ENCODE measurements at places on chromosomes 3 and 15. TPM values are rescaled to one million over a fixed set of nuclear protein-coding genes. Genes with fewer than 3 reads are reported as not detected.
A peak's percentile ranks its signal among the peaks of the same experiment; 100 is the strongest.

GRCh38 chr3:188739511-188739910 is 432.3 kb upstream of the TPRG1 start:
- no peak for DNase-seq

DNA sequence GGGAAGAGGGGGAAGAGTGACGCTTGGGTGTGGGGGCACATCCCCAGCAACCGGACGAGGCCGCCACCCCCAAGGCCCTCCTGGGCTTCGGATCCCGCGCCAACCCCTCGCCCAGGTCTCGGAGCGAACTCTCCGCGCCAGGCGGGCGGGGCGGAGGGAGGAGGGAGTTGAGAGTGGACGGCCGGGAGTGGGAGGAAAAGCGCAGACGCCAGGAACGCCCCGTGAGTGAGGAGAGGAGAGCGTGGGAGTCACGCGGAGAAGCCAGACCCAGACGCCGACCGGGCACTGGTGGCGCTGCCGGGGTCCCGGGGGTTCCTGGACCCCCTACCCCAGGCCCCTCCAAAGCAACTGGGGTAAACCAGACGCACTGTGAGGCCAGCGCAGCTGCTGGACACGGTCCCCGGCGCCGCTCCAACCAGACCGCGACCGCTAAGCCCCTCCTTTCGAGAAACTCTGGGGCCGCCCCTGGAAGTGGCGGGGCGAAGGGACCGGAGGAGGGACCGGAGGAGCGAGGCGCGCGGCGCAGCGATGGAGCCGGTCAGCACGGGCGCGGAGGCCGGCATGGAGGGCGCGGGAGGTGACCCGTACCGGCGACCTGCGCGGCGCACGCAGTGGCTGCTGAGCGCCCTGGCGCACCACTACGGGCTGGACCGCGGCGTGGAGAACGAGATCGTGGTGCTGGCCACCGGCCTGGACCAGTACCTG is at the start of gene EFCC1:
Gene EFCC1 (plus strand): TSS at position 204 of the 705 bp plus-strand sequence. CDS start 325 bp downstream, at position 529.
- no peak for DNase-seq

GRCh38 chr15:85031086-85031943 is 49.7 kb downstream of the PDE8A start:
- DNase-seq = no peak

DNA sequence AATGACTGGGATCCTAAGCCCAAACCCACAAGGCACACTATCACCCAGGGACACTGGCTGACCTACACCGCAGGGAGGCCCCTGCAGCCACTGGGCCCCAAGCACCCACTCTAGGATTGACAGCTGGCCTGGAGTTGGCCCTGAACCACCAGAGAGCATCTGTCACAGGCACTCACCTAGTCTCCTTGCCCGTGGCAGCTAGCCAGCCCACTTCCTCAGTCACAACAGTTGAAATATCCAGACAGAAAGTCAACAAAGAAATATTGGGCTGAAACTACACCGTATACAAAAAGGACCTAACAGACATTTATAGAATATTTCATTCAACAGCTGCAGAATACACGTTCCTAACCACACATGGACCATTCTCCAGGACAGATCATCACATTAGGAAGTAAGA is 5.2 kb upstream of the SPINK8 start:
- peak; percentile 11 for DNase-seq

IL16 gene
- total RNA-seq = 0.12 TPM

DNA sequence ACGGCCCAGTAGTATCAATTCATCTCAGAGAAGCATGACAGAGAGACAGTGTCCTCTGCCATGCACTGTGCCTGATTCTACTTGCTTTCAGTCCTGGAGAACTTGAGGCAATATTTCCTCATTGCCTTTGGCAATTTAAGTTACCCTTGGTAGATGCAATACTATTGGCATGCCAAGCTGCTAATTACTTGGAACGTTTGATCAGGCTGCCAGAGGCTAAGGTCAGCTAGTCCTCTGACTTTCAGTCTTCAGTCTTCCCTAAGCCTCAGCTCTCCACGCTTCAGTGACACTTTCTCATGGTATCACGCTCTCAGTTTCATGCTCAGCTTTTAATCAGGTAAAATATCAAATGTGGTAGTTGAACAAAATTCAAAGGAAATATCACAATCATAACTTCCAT is 13.1 kb upstream of the OSBPL11 start:
- DNase-seq = no peak

DNA sequence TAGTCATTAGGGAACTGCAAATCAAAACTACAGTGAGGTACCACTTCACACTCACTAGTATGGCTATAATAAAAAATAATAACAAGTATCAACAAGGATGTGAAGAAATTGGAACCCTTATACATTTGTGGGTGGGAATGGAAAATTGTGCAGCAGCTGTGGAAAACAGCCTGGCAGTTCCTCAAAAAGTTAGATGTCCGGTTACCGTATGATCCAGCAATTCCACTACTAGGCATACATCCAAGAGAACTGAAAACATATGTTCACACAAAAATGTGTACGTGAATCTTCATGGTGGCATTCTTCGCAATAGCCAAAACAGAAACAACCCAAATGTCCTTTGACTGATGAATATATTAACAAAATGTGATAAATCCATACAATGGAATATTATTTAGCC is 187.9 kb upstream of the LYSMD4 start:
- DNase-seq = no peak

FNDC3B gene
- 12.7 TPM for total RNA-seq

UROC1 gene
- not detected for total RNA-seq

GRCh38 chr3:43759938-43760337 is 69.2 kb downstream of the ABHD5 start:
- DNase-seq = no peak

GRCh38 chr3:59759298-59760031 is 709.6 kb upstream of the CFAP20DC start:
- DNase-seq = peak; percentile 26

GRCh38 chr3:143445118-143445517 is 325.5 kb downstream of the CHST2 start:
- no peak for DNase-seq

DNA sequence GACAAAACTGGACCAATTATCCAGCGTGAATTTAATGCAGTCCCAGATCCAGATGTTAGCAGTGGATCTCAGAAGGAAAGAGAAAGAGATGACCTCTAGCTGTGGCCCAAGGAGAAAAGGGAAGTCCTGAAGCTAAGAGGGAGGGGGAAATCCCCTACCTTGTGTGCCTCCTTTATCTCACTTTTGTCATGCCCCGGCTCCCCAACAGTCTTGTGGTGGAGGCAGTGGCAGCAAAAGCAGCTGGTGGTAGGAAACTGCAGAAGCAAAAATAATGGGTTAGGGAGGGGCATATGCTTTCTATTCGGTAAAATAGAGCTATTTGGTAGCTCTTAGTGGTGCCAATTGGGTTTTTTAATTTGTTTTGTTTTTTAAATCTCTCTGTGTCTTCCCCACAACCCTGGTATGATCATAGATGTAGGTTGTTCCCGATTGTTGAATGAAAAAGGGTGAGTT is 56.5 kb downstream of the MCTP2 start:
- no peak for DNase-seq

HES1 gene
- total RNA-seq = 3.3 TPM

DNA sequence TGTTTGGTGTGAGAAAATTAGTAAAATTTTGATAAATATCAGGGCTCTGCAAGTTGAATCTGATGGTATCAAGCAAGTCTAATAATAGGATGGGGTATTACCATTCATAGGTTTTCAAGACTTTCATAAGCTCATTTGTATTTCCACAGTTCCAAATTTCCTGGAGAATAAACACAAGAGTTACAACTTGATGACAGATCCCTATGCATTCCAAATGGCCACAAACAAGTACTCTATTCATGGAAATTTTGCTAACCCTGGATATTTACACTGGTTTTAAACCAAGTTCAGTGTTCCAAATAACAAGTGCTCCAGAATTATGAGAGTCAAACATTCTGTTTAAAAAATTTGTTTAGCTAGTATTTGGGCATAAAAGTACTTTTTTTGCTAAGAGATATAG is 75.0 kb upstream of the CNTN6 start:
- DNase-seq = no peak

- DNase-seq = no peak
Observed at GRCh38 chr15:82159922-82160321, 102.6 kb downstream of the EFL1 start.

DNA sequence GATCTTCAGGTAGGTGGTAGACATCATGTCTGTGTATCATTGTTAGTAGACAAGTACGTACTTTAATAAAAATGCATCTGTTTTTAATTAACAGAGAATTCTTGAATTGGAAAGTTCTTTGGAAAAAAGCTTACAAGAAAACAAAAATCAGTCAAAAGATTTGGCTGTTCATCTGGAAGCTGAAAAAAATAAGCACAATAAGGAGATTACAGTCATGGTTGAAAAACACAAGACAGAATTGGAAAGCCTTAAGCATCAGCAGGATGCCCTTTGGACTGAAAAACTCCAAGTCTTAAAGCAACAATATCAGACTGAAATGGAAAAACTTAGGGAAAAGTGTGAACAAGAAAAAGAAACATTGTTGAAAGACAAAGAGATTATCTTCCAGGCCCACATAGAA is 149.1 kb upstream of the LRRFIP2 start:
- DNase-seq = no peak

GABRR3 gene
- not detected for total RNA-seq

GRCh38 chr15:58423831-58424608 is 7.8 kb upstream of the LIPC start:
- DNase-seq = no peak

CYP1A2 gene
- not detected for total RNA-seq

- peak; percentile 0 for DNase-seq
Observed at GRCh38 chr3:134803652-134804051, 8.6 kb downstream of the EPHB1 start.

ZNF619 gene
- total RNA-seq = 7.8 TPM

SH2D7 gene
- not detected for total RNA-seq

ARL8B gene
- 78.2 TPM for total RNA-seq

DNA sequence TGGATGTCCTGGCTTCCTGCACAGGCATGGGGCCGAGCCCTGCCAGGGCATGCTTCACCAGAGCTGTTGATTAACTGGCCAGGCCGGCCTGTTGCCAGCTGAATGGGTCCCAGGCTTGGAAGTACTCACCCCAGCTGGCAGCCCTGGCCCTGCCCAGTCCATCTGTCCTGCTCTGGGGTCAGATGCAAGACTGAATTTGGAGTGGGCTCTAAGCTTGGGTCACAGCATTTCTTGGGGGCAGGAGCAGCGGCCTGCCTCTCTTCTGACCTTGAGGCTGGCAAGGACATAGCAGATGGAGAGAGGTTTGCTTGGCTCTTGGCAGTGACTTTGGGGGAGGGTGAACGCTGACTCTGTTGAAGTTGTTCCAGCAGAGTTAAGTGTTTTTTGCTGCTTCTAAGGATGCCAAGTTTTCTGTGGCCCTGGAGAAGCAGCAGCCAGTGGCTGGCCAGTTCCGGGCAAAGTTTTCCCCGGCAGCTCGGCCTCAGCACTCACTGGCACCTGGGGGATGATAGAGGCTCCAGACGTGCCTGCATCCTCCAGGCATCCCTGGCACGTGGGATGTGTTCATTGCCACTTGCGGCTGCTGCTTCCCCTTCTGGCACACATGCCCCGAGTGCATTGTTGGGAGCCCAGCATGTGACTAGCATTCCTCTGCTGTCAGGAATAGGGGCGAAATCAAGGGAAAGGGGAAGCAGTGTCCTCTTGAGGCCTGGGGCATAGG is 22.9 kb downstream of the PDIA5 start:
- DNase-seq = peak; percentile 93

STARD5 gene
- not detected for total RNA-seq

ITGA11 gene
- total RNA-seq = 11.6 TPM

DNA sequence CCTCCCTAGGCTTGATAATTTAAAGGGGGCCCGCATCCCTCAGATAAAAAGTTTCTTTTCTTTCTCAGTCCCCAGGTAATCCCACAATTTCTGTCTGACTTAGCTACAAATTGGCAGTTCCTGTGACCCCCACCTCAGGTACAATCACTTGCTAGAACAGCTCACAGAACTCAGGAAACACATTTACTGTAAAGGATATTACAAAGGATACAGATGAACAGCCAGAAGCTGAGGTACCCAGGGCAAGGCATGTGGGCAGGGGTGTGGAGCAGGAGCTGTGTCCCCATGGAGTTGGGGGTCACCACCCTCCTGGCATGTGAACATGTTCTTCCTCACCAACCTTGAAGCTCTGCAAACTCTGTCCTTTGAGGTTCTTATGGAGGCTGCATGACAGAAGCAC is 73.8 kb downstream of the CMTM8 start:
- peak; percentile 17 for DNase-seq
